Activated CD8-positive, alpha-beta T cell treated with anti-CD3 and anti-CD28 coated beads, Interleukin-2, amount 10 ng/mL, durations not matched to agents 7 days and 5 days (primary cell): ENCODE measurements at places on chromosomes 4 and X.

DNA sequence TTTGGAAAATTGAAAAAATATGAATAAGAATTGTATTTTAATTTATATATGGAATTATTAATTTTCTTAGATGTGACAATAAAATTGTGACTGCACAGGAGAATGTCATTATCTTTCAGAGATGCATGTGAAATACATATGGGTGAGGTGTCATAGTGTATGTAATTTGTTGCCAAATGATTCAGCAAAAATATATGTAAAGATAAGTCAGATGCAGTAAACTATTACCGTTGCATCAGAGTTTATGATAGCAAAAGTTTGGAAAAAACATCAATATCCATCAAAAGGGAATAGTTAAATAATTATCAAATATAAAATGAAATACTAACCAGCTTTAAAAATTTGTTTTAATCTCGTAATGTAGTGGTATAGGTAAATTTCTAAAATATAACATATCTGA, 10.4 kb upstream of the SLC7A11 start:
- no peak overlapping the region for H3K4me3 ChIP-seq
- H3K36me3 ChIP-seq = no peaks in the 10 kb centered on the region
- DNase-seq = no peak
- peaks cover 3% of the 10 kb centered on the region for H3K27me3 ChIP-seq
- H3K4me1 ChIP-seq = peaks cover 2% of the 10 kb centered on the region
- no peak overlapping the region for H3K27ac ChIP-seq

DNA sequence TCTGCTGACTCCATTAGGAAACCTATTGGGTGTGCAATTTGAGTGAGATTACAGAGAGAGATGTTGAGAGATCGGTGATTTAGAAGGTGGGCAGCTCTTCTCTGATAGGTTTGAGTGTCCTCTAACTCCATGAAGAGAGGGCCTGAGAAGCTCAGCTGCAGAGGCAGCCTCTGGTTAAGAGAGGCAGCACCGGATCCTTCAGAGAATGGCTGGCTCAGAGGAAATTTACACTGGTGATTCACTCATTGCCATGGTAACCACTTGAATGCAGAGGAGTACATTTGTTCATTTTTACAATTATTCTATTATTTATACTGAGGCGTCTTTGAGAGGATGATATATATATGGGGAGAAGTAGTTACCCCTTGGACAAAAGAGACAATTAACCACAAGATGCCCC, 171.7 kb downstream of the PDGFRA start:
- DNase-seq = no peak
- no peaks in the 10 kb centered on the region for H3K4me1 ChIP-seq
- H3K36me3 ChIP-seq = no peaks in the 10 kb centered on the region
- H3K27me3 ChIP-seq = peaks cover 4% of the 10 kb centered on the region

GRCh38 chr4:79514621-79515329, 106.7 kb upstream of the GK2 start:
- H3K36me3 ChIP-seq = no peaks in the 10 kb centered on the region
- H3K27ac ChIP-seq = no peak overlapping the region
- no peak for DNase-seq
- H3K4me3 ChIP-seq = no peak overlapping the region

- H3K36me3 ChIP-seq = peaks cover 2% of the 10 kb centered on the region
- H3K4me1 ChIP-seq = peaks cover 36% of the 10 kb centered on the region
- no peak overlapping the region for H3K4me3 ChIP-seq
- no peak for DNase-seq
- H3K27ac ChIP-seq = peak overlapping the region; percentile 61
- H3K27me3 ChIP-seq = no peaks in the 10 kb centered on the region
Observed at GRCh38 chrX:22063284-22063683, 31.2 kb downstream of the PHEX start.

DNA sequence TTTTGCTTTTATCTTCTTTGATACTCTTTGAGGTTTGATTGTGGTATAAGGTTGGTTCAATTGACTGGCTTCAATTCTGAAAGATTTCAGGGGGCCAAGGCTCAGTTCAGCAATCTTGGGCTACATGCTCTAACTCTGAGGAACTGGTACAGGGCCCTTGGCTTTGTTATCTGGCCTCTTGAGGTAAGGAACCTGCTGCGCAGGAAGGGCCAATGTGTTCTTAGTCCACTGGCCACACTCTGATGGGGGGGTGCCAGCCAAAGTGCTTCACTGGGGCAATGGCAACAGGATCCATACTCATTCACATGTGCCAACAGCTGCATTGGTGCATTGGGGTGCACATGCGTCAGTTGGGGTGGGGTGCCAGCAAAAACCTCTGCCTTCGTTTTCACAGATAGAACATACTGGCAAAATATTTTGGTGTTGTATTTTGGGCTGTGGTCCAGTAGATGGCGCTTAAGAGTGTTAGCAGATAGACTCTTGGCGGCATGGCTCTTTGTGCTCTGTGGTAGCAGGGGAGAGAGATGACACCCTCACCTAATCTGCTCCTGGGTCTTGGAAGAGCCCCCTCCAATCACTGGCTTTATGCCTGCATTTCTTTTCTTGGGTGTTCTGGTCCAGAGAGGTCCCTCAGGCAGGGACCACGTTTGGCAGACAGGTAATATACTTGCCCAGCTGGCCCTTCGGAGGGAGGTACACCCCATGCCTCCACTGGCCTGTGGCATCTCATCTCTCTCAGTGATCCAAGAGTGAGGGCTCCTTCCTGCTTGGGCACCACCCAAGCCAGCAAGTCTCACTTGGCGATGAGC, 42.9 kb downstream of the NDST3 start:
- H3K4me1 ChIP-seq = no peaks in the 10 kb centered on the region
- peak; percentile 37 for DNase-seq

DNA sequence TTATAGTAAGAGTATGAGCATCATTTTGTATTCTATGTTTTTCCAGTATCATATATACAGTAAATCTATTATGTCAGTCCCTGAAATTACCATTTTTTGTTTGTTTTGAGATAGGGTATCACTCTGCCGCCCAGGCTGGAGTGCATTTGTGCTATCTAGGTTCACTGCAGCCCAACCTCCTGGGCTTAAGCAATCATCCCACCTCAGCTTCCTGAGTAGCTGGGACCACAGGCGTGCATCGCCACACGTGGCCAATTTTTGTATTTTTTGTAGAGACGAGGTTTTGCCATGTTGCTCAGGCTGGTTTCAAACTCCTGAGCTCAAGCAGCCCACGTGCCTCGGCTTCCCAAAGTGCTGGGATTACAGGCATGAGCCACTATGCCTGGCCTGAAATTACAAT, 85.6 kb downstream of the ZNF330 start:
- H3K27ac ChIP-seq = no peak overlapping the region
- peaks cover 12% of the 10 kb centered on the region for H3K27me3 ChIP-seq
- DNase-seq = no peak
- H3K4me3 ChIP-seq = no peak overlapping the region
- H3K4me1 ChIP-seq = peaks cover 7% of the 10 kb centered on the region
- no peaks in the 10 kb centered on the region for H3K36me3 ChIP-seq
